Activated CD4-positive, CD25-positive, alpha-beta regulatory T cell (primary cell): ENCODE measurements at places on chromosomes 3 and 15.
A peak's percentile ranks its signal among the peaks of the same experiment; 100 is the strongest.

DNA sequence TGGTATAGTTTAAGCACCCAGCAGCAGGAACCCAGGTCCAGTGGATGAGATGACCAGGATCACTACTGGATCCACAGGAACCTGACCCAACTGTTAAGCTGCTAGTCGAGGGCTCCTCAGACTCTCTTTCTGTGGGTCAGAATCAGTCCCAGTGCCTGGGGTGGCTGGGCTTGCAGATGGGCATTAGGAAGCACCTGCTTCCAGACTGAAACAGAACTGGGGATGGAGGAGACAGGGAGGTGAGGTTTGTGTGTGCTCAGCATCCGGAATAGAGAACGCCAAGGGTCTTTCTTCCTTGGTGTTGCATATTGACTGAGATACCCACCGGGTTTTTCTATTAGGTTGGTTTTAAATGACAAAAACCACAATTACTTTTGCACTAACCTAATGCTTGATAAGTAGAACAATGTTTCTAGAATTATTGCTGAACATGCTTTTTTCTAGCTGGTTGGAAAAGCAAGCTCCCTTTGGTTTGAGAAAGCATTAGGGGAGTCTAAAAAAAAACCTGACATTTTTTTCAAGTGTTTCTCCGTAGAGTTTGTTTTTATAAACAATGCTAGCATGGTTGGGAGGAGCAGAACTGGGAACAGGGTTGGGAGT is 779 bp downstream of the ST3GAL6 start:
- no peak for DNase-seq

GRCh38 chr15:70152070-70152480 is 54.4 kb upstream of the TLE3 start:
- DNase-seq, result no peak

GRCh38 chr3:135691240-135691639 is 274.3 kb upstream of the PPP2R3A start:
- DNase-seq, result no peak

DNA sequence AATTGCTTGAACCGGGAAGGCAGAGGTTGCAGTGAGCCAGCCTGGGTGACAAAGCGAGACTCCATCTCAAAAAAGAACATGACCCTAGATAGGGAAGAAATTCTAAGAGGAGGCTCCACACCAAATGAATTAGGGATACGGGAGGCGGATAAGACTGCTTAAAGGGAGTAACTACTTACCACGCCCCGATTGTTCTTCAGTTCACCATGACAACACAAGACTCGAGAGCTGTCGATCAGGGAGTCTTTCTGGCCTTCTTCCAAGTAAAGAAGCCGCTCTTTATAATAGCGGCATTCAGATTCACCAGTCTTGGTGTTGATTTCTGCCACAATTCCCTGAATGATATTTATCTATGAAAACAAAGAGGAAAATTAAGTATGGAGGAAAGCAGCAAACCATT is 53.9 kb upstream of the TASOR start:
- DNase-seq, result no peak

DNA sequence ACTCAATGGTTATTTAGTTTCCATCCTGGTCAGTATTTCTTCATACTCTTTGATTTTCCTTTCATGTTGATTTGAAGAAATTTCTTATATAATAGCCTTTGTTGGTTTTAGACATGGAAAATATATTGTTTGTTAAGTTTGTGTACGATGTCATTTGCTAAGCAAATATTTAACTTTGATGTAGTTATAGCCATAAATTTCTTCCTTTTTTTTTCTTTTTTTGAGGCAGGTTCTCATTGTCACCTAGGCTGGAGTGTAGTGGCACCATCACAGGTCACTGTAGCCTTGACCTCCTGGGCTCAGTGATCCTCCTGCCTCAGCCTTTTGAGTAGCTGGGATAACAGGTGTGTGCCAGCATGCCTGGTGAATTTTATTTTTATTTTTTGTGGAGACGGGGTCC is 51.4 kb downstream of the NMD3 start:
- no peak for DNase-seq

DNA sequence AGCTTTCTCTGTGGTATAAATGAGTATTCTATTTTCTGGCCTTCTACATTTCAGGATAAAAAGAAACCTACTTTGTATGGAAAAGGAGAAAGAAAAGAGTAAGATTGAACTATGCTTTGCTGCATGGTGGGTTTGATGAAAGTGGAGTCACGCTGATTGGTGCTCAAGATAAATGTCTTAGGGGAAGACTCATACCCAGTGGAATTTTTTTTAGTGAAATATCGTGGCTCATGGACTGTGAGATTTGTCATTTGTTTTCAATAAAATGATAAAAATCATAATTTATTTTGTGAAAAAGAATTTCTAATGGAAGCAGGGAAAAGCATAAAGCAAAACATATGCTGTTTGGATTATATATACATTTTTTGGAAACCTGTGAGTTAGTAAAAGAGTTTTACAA is 292.5 kb downstream of the ZPLD1 start:
- no peak for DNase-seq

GRCh38 chr15:45635191-45635638 is 386 bp downstream of the SQOR start:
- peak; percentile 52 for DNase-seq

GRCh38 chr3:45704301-45704943 is 15.2 kb downstream of the SACM1L start:
- DNase-seq, result no peak

DNA sequence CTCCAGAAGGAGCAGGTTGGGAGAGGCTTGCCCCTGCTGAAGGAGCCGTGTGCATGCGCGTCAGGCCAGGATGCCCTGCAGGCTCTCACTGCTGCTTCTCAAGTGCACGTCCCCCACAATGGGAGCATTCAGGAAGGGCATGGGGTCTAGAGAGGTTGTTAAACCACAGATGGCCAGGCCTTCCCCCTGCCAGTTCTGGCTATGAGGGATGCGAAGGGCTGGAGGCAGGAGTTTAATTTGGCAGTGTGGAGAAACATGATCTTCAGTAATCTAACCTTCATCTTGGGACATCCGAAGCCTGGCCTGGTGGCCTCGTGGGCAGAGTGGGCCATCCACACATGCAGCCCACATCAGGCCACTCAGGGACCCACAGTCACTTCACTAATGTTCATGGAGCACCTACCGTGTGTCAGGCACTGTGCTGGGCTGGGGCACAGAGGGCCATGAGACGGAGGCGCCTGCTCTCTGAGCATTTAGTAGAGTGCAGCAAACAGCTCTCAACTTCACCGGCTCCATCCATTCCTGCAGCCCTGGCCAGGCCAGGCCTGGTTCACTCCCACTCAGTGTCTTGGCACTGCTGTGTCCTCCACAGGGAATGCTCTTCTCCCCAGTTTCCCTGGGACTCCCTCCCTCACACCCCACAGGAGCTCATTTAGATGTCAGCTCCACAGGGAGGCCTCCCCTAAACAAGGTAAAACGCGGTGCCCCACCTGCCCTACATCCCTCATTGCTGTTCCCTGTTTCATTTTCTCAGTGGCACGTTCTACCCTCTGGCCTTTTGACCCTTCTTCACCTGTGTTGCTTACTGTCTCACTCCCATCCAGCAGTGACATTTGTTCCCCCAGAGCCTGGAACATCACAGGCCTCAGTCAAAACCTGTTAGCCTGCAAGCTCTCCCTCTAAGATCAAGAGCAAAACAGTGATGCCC is 4.0 kb downstream of the CFAP100 start:
- no peak for DNase-seq

- DNase-seq, result no peak
Observed at GRCh38 chr3:126125341-126125740, 41.4 kb upstream of the SLC41A3 start.

DNA sequence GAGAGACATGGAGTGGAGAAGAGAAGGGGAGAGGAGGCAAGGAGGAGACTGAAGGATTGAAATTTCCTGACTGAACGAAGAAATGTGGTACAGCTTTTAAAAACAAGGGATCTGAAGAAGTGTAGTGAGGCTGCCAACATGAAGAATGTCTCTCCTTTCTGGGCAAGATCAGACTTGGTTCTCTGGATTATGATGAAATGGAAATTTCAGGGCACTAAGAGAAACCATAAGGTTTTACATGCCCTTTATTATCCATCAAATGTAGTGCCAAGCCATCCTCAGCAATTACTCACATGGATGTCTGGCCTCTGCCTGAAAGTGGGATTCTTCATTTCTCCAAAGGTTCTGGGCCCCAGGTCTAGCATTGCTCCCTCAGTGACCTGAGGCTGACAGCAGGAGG is 77.6 kb upstream of the CCDC80 start:
- no peak for DNase-seq

- DNase-seq, result peak; percentile 57
Observed at GRCh38 chr3:50246517-50246954, 10.5 kb downstream of the GNAI2 start.
